Peyer's patch (tissue), 4 donors: ENCODE measurements at places on chromosomes 7 and 10.

GRCh38 chr10:66746246-66746645 is 179.6 kb upstream of the LRRTM3 start:
- DNase-seq, result no peak

- DNase-seq, result no peak
Measured at GRCh38 chr10:119051775-119052174, 22.3 kb downstream of the NANOS1 start.

DNA sequence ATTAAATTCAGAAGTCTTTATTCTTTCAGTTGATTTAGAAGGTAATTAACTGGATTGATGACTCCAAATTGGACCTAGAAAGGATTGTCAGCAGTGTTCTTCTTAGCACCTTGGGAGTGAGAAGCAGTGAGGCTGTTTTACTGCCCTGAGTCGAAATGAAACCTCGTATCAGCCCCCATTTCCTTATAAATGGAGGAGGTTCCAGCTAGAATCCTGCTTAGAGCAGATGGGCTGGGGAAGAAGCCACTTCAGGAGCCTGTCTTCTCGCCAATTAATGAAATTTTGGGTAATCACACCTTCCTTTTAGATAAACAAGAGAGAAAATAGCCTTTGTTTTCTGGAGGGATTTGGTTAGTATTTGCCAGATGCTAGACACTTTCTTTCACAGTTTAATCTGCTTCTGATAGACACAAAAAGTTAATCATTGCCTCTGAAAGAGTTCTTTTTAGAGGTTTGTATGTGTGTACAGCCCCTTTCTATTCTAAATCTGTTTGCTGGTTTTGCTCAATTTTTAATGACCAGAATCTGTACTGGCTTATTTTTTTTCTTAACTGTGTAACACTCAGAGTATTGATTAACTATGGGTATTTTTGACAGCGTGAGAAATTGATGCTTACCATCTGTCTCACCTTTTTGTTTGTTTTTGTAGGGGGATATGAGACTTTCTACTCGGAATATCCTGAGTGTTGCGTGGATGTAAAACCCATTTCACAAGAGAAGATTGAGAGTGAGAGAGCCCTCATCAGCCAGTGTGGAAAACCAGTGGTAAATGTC is 4.6 kb downstream of the DUSP5 start:
- no peak for DNase-seq

DNA sequence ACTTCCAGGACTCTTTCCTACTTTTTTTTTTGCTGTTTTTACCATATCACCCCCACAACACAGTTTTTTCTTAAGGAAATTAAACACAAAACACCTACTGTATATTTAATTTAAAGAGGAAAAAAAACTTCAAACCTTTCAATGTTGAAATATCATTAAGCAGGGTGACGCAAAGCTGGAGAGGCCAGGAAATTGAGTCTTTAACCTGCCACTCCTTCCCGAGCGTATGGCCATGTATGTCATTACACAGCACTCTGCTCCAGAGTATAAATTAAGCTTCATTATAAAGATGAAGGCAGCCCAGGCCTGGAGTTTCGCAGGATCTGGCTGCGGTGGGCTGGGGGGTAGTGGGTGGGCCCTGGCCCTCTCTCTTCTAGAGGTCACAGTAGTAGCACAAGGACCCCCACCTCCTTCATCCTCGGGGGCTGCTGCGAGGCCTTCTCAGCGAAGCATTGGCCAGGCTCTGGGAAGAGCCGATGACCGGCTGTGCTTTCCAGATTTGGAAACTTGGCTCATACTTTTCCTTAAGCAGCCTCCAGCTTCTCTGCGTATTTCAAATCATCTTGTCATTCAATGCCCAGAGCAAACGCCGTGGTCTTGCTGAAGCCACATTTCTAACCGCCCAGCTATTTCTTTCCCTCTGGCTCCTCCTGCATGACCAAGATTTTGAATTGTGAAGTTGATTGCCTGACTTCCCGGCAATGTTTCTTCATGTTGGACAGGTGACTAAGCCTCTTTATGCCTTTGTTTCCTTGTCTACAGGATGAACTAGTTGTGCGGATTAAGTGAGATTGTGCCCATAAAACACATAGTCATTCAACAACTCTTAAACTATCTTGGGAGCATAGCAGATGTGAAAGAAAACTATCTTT is 765.1 kb downstream of the SUGCT start:
- no peak for DNase-seq

GRCh38 chr7:54897891-54898290 is 120.9 kb upstream of the EGFR start:
- DNase-seq, result no peak

DNA sequence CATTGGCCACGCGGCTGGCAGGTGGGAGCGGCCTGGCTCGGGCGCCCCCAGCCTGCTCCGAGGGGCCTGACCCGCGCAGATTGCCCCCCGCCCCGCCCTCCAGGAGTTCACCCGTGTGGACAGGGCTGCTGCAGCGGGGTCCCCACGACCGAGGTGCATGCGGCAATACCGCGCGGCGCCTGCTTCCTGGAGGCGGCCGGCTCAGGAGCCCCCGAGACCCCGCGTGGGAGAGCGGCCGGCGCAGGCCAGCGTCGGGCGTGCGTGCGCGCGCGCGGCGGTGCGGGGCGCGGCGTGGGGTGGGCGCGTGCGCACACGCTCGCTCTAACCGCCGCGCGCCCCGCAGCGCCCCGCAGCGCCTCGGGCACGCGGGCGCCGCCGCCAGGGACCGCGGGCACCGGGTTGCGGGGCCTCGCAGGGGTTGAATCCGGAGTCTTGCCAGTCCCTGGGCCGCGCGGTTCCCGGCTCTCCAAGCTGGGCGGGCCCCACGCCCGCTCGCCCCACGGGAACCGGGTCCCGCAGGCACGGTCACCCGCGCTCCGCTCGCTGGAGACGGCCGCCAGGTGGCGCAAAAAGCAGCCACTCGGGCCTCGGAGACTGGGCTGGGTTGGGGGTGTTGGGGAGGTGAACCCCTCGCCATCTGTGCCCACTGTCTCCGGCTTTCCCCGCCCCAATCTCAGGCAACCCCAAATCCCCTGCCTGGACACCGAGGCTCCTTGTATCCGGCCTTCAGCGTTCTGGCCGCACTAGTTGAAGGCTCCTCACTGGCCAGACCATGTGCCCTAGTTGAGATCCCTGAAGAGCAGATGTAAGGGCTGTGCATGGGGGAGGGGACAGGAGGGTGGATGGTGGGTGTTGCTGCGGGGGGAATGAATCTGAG is 1.3 kb upstream of the ACHE start:
- peak; percentile 88 for DNase-seq

- no peak for DNase-seq
Measured at GRCh38 chr10:132273966-132274365, 33.8 kb downstream of the STK32C start.

DNA sequence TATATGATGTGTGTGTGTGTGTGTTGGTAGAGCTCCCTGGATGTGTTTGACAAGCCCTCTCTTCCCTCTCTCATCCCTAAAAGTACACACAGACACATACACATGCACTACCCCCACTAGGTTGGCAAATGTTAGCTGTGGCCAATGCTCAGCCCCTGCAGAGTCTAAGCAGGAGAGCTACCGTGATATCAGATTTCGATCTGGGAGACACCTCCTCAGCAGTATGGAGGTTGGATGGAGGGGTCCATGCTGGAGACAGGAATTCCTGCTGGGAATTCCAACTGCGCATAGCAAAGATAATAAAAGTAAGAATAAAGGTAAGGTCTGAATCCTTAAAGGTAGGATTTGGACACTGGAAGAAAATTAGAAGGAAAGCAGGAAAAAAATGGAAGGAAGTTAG is 85.7 kb downstream of the C10orf90 start:
- no peak for DNase-seq

DNA sequence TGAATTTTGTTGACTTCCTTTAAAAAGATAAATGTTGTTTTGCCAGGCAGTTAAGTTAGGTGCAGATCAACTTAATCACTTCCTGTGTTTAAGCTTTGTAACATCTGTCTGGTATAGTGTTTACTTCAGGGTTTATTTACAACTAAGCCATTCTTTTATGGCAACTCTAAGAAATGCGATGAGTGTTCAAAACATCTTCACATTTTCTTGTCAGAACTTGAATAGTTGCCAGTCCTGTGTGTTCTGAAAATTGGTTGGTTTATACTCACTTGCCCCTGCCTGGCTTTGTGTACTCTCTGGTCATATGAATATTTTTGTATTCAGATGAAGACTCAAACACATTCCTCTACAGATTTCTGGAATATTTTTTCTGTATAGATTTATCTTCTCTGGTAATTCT is 327.2 kb downstream of the MDFIC start:
- DNase-seq, result no peak

DNA sequence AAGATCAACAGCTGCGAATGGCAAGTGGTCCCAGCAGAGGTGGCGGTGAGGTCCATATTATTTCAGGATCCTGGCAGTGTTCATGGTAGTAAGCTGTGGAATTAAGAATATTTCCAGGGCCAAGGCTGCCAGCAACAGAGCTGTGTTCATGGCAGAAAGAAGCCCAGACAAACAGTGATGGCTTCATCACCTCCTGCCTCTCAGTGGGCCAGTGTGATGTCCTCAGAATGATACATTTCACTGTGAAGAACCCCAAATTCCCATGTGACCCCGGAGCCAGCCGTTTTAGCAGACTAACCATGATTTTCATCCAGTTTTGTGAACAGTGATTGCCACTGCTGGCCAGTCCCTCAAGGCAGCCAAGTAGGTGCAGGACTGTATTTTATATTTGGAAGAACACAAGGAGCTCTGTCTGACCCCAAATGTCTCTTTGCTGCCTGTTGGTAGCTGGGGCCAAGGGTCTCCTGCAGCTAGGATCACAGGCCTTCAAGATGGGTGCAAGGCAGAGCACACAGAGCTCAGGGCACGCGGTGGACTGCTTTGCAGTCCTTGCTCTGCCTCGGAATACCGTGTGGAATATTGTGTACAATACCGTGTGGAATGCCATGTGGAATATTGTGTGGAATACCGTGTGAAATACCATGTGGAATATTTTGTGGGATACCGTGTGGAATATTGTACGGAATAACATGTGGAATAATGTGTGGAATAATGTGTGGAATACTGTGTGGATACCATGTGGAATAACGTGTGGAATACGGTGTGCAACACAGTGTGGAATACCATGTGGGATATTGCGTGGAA is 132.3 kb upstream of the CHST15 start:
- no peak for DNase-seq

DNA sequence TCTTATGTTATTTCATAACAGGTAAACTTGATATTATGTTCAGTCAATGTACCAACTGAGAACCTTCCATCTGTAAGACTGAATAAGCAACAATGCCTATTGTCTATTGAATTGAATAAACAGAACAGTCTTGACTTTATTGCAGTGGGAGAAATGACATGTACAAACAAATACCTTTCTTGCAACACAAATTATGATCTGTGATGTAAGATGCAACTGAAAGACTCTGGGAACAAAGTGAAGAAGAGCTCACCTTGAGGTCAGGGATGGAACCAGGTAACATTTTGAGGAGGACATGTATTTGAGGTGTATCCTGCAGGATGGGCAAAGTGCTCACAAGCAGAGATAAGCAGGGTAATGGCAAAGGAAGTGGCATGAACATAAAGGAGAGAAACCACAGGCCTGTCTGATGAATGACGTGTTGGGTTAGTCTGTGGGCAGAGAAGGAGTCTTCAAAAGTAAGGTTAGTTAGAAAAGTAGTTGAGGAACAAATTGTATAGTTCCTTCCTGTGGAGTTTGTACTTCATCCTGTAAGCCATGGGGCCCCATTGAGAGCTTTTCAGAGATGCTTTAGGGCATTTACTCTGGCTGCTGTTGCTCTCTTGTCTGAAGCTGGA is 9.5 kb downstream of the PNLIPRP3 start:
- DNase-seq, result no peak

DNA sequence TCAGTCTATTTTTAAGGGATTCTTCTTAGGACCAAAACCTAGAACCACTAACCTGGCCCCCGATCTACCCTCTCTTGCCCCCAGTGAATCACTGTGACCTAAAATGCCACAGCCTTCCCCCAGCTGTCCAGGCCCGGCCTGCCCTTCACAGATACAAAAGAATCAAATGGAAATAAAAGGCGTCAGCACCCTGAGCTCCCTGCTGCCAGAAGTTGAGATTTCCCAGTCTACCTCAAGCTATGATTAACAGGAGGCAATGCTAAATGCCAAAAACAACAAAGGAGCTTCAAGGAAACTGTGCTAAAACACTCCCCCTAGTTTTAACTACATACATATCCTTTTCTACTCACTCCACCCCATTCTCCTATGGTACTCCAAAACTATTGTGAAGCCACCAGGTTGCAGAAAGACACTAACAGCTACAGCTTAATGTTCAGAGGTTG is 67.8 kb downstream of the GSAP start:
- no peak for DNase-seq

DNA sequence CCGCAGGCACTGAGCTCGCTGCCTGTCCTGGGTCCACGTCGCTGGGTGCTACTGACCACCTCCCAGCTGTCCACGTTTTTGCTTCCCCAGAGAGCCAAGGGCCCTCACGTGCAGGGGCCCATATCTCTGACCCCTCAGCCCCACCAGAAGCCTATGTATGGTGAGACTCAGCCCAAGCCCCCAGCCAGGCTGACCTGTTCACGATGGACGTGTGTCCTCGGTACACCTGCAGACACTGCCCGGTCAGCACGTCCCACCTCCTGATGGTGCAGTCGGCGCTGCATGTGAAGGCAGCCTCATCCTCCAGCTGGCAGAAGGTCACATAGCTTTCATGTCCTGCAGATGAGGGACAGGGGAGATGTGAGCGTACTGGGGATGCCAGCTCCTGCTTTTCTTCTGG is 9.9 kb downstream of the WDR86 start:
- DNase-seq, result no peak

DNA sequence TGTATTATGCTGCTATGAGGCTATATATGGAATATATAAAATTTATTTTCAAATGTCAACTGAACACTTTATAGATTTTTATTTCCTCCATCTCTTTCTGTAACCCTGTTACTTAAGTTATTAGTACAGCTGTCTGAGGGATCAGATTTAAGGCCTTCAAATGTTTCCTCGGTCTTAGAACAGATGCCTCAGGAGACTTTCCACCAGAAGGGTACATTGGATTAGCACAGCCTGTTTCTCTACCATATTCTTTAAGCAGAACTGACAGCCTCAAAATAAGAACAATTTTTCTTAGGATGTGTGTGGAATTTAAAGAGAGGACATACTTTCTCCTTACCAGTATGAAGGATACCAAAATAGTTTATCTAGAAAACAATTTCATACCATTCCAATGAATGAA is 53.0 kb upstream of the HGF start:
- DNase-seq, result no peak

DNA sequence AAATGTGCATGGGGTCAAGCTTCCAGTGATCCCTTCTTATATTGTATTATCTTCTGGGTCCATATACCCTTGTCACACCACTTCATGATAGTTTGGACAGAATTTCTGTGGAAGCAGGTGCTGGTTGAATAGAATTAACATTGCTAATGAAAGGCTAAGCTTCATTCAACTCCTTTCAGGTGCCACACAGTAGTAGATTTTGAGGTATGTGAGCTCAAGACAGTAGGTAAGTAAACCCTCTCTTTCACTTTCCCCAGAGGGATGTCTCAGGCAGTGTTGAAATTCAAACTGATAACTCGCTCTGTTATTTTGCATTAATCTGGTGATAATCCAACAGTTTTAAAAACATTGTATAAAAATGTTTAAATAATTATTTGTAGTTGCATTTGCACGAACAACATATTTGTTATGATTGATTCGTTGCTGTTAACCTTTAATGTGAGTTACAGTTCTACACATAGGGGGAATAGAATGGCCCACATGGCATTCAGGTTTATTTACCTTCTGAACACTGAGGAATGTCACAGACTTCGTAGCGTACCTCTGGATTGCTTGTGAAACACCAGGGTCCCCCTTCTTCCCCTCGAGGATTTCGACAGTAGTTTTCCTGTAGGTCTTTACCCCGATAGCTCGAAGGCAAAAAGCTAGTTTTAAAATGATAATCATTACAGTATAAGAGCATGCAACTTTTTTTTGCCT is 18.1 kb downstream of the HGF start:
- no peak for DNase-seq
